ENCODE measurements at places on chromosomes 4 and X.

DNA sequence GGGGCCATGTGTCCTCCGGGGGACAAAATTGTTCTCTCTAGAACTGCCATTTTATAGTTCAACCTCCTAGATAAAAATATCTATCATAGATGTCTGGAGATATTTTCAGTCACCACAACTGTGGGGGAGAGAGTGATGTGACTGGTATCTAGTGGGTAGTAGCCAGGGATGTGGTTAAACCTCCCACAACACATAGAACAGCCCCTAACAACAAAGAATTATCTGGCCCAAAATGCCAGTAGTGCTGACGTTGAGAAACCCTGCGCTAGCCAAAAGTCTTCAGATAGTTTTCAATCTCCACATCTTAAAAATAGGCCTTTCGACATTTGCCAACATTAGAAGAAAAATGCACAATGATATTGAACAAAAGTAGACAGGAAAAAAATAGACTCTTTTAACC lies 19.0 kb upstream of the SUPT20HL2 start:
- DNase-seq: no peak

DNA sequence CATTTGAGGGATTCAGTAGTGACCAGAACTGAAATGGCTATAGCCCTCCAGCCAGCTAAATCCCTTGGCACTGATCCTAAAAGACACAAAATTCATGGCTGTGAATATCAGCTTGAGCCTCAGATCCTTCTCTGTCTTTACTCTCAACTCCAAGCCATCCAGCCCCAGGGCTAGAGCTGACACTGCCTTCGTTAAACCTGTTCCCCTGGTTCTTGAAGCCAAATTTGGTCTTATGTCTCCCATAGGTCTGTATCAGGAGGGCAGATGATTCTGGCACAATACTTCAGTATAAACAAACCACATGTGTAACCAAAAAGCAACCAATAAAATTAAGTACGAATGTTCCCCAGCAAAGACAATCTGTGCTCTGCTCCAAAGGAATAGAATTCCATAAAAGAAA lies 78.0 kb downstream of the ANOS1 start:
- DNase-seq: no peak

GRCh38 chrX:77691916-77692315 lies 94.1 kb downstream of the ATRX start:
- no peak for DNase-seq

- no peak for DNase-seq
Measured at GRCh38 chr4:7169134-7169533, 23.2 kb upstream of the SORCS2 start.

GRCh38 chr4:2433609-2434350 lies 15.0 kb downstream of the CFAP99 start:
- no peak for DNase-seq

DNA sequence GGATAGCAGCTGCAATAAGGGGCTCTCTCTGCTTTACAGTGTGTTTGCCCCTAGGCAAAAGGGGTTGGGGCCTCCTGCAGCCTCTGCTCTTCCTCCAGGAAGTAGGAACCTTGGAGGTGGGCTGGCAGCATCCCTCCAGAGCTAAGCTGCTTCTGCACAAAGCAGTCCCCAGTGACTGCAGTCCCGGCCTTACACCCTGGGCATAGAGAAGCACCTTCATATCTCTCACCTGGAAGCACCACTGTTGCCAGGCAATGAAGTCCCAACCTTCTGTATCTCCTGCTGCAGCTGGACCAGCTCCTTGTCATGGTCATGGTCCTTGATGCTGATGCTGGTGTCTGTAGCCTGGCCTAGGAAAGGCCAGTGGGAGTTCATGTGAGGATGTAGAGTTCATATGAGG lies 171.1 kb upstream of the TET2 start:
- no peak for DNase-seq

DNA sequence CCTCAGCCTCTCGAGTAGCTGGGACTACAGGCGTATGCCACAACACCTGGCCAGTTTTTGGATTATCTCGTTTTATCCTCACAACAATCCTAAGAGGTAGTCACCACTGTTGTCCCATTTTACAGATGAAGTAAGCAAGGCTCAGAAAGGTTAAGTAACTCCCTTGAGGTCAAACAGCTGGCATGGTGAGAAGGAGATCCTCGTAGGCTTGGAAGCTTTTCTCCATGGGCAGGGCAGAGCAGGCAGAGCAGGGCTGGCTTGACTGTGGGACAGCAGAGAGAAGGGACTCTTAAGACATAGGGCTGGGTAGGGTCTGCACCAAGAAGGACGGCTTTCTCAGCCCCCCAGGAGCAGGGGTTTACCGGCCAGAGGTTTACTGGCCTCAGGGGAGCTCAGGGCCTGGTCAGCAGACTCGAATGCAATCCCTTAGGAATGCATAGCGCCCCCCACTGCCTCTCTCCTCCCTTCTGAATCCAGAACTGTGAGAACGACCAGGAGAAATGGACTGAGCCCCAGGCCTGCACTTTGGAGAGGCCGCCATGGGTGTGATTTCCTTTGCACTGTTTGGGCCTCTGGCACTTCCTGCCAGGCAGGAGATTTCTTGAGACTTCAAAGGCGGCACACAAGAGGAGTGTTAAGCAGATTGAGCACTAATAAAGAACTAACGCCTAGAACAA lies 14.0 kb upstream of the CDKN2AIP start:
- DNase-seq: no peak

- DNase-seq: no peak
Measured at GRCh38 chrX:644304-645281, 14.0 kb downstream of the SHOX start.

- DNase-seq: no peak
Measured at GRCh38 chr4:41882625-41883347, 52.4 kb upstream of the TMEM33 start.

Measured in stimulated activated CD8-positive, alpha-beta memory T cell treated with anti-CD3 and anti-CD28 coated beads, Interleukin-4, amount 100 ng/mL, for 4 hours (primary cell).